ENCODE measurements at places on chromosomes 2 and 18.

DNA sequence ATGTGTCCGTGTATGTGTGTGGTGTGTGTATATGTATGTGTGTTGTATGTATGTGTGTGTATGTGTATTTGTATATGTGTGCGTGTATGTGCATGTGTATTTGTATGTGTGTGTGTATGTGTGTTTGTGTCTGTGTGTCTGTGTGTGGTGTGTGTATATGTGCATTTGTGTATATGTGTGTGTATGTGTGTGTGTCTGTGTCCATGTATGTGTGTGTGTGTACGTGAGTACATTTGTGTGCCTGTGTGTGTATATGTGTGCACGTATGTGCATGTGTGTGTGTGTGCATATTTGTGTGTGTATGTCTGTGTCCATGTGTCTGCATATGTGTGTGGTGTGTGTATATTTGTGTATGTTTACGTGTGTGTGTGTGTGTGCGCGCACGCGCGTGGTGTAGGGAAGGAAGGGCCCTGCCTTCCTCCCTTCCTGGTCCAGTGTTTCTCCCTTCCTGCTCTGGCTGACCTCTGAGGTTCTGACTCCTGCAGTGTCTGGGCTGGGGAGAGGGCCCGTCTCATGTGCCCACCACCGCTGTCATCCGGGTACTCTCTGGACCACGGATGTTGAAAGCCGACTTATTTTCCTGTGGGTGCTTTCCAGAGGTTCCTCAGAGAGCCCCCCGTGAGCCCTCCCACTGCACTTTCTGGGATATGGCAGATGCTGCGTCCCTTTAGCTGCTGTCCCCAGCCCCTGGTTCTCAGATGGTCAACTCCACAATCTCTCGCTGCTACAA is 209.5 kb downstream of the DYSF start:
- no peak for DNase-seq

GRCh38 chr2:15692551-15693377 is 101.1 kb downstream of the DDX1 start:
- DNase-seq: no peak

DNA sequence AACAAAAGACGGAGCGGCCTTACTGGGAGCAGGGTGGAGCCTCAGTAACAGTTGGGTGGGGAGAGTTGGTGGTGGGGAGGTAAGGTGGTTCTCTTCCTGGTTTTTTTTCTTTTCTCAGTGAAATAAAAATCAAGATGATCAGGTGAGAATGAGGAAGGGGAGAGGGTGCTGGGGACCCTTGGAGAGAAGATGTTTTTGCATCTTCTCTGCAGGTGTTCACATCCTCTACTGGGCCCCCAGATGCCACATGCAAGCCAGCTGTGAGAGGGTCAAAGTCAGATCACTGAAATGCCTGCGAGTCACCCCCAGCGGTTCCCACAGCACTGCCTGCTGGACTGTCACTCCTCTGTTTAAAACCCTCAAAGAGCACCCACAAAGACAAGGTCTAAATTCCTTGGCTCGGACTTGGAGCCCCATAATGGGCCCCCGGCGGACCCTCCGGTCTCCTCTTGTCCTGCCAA is 69.8 kb upstream of the FHL2 start:
- no peak for DNase-seq

DNA sequence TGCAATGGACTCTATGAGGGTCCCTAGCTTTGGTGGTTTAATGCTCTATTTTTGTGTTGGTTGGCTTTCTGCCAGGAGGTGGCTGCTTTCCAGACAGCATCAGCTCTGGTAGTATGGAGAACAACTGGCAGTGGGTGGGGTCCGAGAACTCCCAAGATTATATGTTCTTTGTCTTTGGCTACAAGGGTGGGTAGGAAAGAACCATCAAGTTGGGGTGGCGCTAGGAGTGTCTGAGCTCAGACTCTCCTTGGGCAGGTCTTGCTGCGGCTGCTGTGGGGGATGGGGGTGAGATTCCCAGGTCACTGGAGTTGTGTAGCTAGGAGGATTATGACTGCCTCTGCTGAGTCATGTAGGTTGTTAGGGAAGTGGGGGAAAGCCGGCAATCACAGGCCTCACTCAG is 976.1 kb upstream of the GYPC start:
- no peak for DNase-seq

DNA sequence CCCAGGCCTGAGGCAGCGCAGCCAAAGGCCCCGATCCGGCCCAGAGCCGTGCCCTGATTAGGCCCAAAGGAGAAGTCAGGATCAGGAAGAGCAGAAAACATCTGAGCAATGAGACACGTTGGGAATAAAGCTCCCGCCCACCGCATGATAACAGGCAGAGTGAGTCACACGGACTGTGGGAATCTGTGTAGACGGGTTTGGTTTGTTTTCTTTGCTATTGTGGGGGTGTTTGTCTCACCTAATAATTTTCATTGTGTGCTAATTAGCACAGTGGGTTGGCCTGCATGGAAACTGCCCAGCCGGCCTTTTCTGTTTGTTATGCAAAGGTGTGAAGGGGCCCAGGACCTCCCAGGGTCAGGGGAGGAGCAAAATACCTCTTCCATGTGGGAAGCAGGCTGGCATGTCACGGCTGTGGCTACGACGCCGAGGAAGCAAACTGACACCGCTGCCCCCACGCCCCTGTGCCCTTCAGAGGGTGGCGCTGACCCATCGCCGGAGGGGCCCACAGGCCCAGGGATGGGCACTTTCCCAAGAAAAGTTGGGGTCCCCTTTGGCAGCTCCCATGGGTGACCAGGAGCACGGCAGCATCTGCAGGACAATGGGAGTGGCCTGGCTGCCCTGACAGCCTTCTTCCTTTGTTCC is 68.4 kb upstream of the CTDP1 start:
- DNase-seq: no peak
